ENCODE measurements at places on chromosomes 7 and 10. TPM values are rescaled to one million over a fixed set of nuclear protein-coding genes. Genes with fewer than 3 reads are reported as not detected.

OR2A42 gene
- not detected for polyA plus RNA-seq

PPP1R17 gene
- polyA plus RNA-seq, result not detected

GRCh38 chr10:78703593-78703992 is 365.2 kb upstream of the ZMIZ1 start:
- no peak for DNase-seq

DNA sequence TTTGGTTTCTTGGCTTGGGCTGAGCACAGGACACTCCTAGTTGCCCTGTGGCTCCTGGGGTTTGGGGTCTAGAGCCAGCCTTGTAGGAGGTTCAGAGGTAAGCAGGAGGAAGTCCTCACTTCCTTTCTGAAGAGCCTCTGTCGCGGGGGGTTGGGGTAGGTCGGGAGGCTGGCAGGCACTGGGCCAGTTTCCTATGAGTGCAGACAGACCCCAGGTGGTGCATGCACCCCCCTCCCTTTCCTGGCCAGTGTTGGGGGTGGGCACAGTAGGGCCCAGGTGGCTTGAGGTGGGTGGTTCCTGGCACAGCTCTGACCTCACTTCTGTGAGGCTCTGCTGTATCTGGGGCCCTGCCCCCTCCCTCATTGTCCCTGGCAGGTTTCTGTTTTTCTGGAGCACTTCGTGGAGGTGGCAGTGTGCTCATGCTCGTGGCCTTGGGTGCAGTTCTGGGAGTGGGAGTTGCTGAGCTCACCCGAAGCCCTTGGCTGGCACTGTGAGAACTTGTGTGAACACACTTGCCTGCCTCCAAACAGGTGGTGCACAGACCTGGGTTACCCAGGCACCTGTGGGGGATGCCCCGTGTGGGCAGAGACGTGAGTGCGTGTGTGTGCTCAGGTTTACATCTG is 1.8 kb downstream of the PALD1 start:
- no peak for DNase-seq

DNA sequence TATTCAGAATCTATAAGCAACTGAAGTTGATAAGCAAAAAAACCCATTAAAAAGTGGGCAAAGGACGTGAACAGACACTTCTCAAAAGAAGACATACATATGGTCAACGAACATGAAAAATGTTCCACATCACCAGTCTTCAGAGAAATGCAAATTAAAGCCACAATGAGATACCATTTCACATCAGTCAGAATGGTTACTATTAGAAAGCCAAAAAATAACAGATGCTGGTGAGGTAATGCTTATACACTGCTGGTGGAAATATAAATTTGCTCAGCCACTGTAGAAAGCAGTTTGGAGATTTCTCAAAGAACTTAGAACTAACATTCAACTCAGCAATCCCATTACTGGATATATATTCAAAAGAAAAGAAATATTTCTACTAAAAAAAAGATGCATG is 332.8 kb upstream of the PLXDC2 start:
- no peak for DNase-seq

DNA sequence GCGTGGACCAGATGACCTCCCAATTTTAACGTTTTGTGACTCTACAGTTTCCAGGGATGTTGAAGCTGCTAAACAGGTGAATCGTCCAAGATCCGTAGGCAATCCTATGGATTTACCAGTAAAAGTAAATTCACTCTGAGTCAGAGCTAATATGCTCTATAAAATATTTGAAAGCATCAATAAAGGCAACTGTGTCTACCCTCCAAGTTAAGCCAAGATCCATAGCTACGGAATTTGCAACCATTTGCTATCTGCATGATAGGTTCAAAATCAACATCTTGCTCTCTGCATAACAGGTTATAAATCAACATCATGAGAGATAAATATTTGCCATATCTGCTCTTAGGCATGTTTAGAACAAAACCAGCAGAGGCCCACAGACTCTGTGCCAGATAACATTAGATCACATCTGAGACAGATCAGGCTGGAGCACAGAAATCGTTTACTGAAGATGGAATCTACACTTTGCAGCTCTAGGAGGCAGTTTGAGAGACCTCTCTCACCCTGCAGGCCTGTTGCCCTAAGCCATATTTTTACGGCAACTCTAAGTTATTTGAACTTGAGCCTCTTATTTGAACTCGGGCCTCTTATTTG is 80.7 kb upstream of the PDCD4 start:
- no peak for DNase-seq

DNA sequence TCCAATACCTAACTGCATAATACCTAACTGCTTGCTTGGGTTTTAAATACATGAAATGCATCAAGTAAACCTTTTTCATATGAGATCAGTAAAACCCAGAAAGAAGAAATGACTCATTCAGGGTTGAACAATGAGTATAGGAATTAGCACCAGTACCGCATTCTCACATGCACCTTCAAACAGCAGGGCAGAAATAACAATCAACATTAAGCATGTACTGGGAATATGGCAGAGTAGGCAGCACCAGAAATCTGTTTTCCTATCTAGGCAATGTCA is 850.3 kb upstream of the SORCS1 start:
- no peak for DNase-seq

FBXO24 gene
- not detected for polyA plus RNA-seq

- DNase-seq, result peak; percentile 89
Observed at GRCh38 chr7:140316165-140316661, 82.1 kb downstream of the SLC37A3 start.

GRCh38 chr10:105611244-105611798 is 970.2 kb downstream of the SORCS3 start:
- no peak for DNase-seq

DNA sequence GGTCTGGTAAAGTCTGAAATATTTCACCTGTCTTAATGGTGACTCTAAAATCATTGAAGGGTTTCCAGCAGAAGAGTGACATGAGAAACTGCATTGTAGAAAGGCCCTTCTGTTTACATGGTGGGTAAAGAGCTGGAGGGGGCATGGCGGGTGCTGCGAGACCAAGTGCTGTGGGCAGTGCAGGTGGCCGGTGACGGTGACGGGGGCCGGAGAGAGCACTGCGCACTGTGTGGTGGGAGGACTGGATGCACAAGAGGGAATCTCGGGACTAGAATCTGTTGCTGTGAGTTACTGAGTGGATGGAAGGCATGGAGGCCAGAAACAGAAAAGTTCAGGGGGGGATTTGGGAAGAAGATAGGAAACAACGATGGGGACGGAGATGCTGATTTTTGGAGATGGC is 218.7 kb downstream of the USP6NL start:
- no peak for DNase-seq

NPSR1 gene
- not detected for polyA plus RNA-seq

- no peak for DNase-seq
Observed at GRCh38 chr7:65254061-65254460, 119.6 kb upstream of the ZNF92 start.

FAM25A gene
- 11.9 TPM for polyA plus RNA-seq

GRCh38 chr7:28854750-28855074 is 103.4 kb downstream of the TRIL start:
- DNase-seq, result no peak
